ENCODE measurements at places on chromosomes 11 and 22.

DNA sequence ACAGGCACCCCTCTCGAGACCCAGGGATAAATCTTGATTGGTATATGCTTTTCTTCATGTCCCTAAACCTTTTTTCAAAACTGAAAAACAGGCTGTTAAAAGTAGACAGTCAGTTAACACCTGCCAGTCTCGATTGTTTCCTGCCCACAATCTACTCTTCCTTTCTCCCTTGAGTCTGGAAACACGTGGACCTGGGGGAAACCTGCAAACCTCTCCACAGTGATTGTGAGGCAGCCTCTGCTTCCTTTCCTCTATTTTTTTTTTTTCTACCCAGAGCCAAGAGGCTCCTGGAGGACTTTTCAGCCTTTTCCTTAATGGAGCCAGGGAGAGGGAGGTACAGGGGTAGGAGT lies 69.4 kb upstream of the CLMP start:
- DNase-seq: no peak

DNA sequence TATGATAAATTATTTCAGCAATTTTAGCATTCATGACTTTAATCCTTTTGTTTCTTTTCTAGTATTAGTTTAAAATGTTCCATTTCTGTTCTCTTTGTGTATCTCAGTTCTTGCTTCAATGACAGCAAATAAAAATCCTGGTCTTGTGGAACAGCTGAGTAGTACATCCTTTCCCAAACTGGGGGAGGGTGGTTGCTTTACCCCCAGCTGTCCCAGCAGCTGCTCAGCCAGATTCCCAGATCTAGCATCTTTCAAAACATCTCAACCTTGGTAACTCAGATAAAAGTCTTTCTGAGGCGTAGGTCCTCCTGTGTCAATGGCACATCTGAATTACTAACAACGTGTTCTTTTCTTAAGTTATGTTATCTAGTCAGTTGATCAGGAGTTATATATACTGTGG lies 72.2 kb upstream of the GRK2 start:
- no peak for DNase-seq

- DNase-seq: no peak
These were observed 89.0 kb downstream of the ATXN10 start for GRCh38 chr22:45760682-45761081.

DNA sequence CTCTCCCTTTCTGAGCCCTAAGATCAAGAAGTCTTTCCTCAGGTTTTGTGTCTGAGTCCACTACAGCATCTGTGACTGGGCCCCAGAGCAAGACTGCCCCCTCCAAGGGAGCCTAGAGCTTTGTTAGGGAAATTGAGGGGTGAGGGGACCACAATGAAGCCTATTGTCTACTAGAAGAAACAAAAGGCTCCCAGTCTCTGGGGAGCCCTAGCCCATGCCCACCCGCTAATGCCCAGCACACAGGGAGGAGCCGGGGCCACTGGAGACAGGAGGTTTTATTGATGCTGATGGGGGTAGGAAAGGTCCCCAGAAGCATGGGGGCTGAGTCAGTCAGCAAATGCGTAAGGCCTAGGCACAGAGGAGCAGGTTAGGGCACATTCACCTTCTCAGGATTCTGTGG lies 14.0 kb downstream of the RHOG start:
- DNase-seq: no peak

DNA sequence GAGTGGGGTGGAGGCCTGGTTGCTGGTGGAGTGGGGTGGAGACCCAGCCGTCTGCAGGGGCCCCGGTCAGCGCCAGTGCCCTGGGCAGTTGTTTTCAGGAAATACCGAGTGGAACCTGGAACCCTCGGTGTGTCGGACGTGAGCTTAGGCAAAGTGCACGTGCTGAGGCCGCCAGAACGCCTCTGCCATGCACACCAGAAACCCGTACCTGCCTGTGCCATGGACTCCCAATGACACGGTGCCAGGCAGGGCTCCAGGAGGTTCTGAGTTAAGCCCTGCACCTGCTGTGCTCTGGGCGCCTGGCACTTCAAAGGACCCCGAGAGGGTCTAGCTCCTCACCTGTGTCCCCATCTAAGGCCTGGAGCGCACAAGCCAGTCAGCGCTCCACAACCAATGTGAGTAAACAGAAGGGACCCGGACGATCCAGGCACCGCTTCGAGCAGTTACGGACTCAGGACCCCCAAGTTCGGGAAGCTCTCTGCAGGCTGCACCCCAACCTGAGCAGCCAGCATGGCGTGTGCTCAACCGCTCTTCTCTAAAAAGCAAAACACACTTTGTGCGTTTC lies 12.3 kb downstream of the TOLLIP start:
- no peak for DNase-seq

- DNase-seq: no peak
These were observed 8.7 kb upstream of the LTO1 start for GRCh38 chr11:69683764-69684333.

DNA sequence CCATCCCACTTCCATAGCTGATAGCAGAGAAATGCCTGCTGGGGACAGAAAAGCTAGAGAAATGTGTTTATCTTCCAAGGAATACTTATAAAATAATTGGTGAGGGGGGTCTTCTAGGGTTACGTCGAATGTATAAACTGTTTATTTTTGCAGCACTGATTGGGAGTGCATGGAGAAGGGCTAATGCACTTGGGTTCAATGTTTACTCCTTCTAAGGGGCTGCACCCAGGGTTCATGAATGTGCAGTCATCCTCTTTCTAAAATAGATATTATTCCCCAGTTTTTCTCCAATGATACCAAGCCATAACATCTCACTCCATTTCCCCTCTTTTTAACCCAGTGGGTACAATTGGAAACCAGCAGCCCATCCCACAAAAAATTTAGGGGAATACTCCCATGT lies 336.9 kb downstream of the ETS1 start:
- DNase-seq: no peak

DNA sequence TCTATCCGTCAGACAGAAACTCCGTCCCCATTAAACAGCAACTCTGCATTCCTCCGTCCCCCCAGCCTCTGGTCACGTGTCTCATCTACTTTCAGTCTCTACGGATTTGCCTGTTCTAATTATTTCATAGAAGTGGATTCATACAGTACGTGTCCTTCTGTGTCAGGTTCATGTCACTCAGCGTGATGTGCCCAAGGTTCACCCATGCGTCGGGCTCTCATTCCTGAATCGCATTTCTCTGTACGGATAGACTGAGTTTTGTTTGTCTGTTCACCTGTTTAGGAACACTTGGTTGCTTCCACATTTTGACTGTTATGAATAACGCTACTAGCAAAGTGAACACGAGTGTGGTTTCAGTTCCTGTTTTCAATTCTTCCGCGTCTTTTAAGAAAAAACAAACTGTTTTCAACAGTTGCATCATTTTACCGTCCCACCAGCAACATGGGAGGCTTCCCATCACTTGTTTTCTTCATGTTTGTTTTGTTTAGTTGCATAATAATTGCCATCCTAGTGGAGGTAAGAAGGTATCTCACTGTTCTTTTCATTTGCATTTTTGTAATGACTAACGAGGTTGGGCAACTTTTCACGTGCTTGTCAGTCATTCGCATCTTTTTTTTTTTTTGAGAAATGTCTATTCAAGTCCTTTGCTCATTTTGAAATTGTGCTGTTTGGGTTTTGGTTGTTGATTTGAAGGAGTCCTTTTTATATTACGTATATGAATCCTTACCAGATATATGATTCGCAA lies 8.9 kb upstream of the NLRP6 start:
- DNase-seq: no peak

DNA sequence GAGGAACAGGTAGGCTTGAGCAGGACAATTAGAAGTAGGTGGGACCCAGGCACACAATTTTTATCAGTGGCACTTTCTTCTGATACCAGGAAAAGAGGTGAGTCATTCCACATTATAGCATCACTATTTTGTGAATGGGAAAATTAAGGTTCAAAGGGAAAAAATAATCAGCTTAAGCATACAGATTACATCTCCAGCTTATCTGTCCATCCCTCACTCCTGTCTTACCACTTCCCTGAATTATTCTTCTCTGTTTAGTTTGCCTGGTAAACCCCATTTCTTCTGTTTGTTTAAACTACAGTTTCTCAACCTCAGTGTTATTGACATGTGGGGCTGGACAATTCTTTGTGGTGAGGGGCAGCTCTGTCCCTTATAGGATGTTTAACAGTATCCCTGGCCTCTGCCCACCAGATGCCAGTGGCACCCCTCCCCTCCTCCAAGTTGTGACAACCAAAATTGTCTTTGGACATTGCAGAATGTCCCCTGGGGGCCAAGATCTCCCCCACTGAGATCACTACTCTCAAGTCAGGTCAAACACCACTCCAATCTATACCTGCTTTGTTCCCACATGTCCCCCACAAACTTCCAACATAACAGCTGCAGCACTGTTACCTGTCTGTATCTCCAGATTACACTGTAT lies 8.5 kb upstream of the XBP1 start:
- no peak for DNase-seq

DNA sequence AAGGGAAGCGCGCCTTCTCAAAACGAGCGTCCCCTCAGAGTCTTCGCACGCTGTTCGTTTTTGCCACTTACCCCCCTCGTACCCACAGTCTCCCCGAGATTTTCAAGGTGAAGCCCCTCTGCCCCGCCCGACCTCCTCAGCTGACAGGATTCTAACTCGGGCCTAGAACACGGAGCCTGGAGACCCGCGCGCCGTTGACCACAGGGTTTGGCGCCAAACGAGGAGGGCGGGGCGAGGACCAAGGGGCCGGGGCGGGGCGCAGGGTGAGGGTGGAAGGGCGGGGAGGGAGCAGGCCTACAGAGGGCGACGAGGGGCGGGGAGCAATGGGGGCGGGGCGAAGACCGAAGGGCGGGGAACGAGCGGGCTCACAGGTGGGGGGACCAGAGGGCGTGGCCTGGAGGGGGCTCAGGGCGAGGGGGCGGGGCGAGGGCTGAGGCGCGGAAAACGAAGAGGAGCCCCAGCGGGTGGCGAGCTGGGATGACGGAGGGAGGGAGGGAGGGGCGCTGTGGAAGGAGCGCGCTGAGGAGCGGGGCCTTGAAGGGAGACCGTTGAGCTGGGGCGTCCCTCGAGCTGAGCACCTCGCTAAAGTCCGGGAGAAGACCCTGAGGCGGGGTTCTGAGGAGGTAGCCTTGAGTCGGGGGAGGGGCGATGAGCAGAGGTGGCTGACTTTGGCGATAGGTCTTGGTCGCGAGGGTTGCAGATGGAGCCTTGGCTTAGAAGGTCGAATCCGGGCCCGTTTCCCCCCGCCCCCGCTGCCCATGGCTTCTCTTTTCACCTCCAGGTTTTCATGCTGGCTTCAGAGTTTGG lies at the start of gene DMC1:
Gene DMC1 (minus strand): TSS at position 212 of the 807 bp plus-strand sequence. CDS start 1,927 bp downstream, outside the sequence.
- DNase-seq: peak; percentile 96
